ENCODE measurements at places on chromosomes 2 and 18. TPM values are rescaled to one million over a fixed set of nuclear protein-coding genes. Genes with fewer than 3 reads are reported as not detected.

- no peak for DNase-seq
These were observed 25.1 kb upstream of the ALK start for GRCh38 chr2:29946505-29946904.

DNA sequence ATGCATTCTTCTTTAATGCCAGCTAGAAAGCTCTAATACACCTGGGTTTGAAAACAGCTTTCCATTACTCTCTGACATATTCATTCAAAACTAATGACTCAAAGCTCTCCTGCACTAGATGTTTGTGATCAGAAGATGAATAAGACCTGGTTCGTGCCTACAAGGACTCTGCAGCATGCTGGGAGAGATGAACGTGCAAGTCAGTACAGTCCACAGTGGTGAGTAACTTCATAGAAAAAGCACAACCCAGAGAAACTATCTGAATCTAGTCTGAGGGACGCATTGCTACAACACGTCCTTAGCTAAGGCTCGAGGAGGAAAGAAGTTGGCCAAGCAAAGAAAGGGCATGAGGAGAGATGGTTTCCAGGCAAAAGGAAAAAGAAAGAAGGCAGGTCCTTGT lies 234.3 kb downstream of the OSR1 start:
- no peak for DNase-seq

DNA sequence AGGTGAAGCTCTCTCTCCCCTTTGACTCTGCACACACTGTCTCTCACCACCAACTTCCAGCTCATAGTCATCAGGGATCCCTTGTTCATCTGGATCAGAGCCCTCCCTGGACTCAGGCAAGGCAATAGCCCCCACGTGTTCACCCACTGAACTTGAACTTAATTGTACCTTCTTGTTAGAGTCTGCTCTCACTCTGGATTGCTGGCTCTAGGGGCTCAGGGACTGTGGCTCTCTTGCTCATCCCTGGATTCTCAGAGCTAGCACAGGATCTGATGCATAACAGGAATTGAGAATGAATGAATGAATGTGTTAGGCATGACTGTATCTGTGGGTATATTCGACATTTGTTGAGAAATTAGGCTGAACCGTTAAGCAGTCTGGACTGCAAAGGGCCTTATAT lies 16.7 kb upstream of the ASAP2 start:
- DNase-seq: no peak

DNA sequence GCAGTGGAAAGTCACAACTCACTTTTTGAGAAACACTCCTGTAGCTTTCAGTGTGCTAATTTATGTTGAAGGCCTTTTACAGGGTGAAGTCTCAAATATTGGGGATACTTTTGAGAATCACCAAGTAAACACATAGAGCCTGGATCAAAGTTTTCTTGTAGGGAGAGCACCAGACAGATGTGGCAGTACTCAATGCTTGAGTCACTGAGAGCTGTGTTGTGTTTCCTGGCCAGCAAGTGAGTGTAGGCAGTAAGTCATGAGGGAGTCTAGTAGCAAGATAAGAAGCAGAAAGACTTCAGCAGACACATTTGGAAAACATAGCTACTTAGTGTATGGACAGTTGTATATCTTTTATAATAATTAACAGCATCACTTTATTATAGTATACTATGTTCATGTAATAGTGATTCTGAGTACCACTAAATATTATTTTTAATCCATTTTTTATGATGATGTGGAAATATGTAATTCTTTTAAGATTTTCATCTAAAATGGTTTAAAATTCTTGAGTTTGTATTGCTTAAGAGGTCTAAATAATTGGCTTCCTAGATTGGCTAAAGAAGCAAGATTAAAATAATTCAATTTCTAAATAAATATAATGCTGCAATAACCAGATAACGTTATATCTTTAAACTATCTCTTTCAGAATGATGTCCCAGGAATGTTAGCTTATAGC lies 12.8 kb downstream of the PSMD1 start:
- no peak for DNase-seq

The SLC66A2 gene
- 37.4 TPM for total RNA-seq
